ENCODE measurements at places on chromosomes 1 and 21. TPM values are rescaled to one million over a fixed set of nuclear protein-coding genes. Genes with fewer than 3 reads are reported as not detected.

The SH2D2A gene
- 0.86 TPM for total RNA-seq

DNA sequence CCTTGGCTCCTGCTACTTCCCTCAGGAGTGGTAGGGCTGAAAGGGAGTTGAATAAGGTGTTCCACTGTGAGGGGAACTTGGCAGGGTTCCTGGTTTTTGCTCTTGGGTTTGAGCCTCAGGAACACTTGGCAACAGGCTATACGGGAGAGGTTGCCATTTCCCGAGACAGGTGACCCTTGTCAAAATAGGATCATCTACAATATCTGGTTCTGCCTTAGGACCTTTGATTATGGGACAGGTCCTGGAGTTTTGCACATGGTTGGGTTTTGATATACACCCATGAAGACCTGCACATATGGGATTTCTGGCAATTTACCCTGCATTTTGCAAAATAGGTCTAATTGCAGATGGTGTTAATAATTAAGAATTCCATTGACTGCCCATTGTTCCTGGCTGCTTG lies 31.1 kb downstream of the YY1AP1 start:
- no peak overlapping the region for H3K27ac ChIP-seq
- no peak overlapping the region for H3K4me3 ChIP-seq
- DNase-seq: no peak
- H3K4me1 ChIP-seq: no peaks in the 10 kb centered on the region
- H3K27me3 ChIP-seq: no peaks in the 10 kb centered on the region
- H3K36me3 ChIP-seq: peaks cover 12% of the 10 kb centered on the region

GRCh38 chr21:46095083-46095719 lies 2.7 kb upstream of the COL6A2 start:
- DNase-seq: no peak
- no peaks in the 10 kb centered on the region for H3K4me1 ChIP-seq
- H3K27ac ChIP-seq: no peak overlapping the region
- H3K4me3 ChIP-seq: no peak overlapping the region

GRCh38 chr1:217681806-217682205 lies 50.7 kb downstream of the SPATA17 start:
- no peaks in the 10 kb centered on the region for H3K4me1 ChIP-seq
- no peak overlapping the region for H3K27ac ChIP-seq
- no peaks in the 10 kb centered on the region for H3K36me3 ChIP-seq
- H3K4me3 ChIP-seq: no peak overlapping the region
- no peaks in the 10 kb centered on the region for H3K27me3 ChIP-seq

DNA sequence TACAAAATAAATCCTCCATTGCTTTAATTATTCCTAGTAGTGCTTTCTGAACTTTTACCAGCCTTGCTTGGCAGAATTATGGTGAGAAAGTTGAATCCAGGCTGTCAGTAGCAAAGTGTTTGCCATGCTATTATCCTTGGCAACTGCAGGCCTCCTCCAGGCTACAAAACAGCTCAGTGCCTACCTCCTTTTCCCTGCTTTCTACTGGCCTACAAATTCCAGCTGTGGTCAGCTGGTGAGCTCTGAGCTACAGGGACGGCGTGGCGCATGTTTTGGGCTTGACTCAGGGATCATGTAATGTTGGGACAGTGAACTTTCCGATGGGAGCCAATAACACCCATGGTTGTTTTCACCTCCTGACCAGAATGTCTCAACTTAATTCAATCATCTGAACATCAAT lies 456.1 kb upstream of the ADAMTS5 start:
- no peaks in the 10 kb centered on the region for H3K27me3 ChIP-seq
- no peak overlapping the region for H3K4me3 ChIP-seq
- peaks cover 1% of the 10 kb centered on the region for H3K4me1 ChIP-seq
- DNase-seq: no peak

- peaks cover 9% of the 10 kb centered on the region for H3K27me3 ChIP-seq
- H3K27ac ChIP-seq: no peak overlapping the region
- H3K4me3 ChIP-seq: no peak overlapping the region
These were observed 54.7 kb downstream of the STUM start for GRCh38 chr1:226603022-226603857.

DNA sequence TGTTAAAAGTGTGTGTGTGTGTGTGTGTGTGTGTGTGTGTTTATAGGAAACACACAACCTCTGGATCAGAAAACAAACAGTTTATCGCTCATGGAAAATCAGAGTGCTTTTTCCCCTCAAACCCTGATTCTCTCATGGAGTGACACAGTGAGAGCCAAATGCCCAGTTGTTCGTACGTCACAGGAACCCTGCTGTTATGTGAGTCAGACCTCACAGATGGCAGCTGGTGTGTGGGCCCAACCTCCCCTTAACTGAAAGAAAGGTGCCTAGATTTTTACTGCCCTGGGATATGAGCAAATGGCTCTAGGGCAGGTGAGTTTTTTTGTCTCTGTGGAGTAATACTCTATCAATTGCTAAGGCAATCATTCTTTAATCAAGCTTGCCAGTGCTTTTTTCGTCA lies 1788.1 kb downstream of the BRINP3 start:
- no peaks in the 10 kb centered on the region for H3K36me3 ChIP-seq
- H3K4me1 ChIP-seq: peaks cover 24% of the 10 kb centered on the region
- no peak overlapping the region for H3K4me3 ChIP-seq
- H3K27me3 ChIP-seq: peaks cover 1% of the 10 kb centered on the region
- peak overlapping the region; percentile 91 for H3K27ac ChIP-seq

- peaks cover 7% of the 10 kb centered on the region for H3K4me1 ChIP-seq
- no peak overlapping the region for H3K4me3 ChIP-seq
- peaks cover 5% of the 10 kb centered on the region for H3K27me3 ChIP-seq
These were observed 9.8 kb downstream of the THAP3 start for GRCh38 chr1:6634371-6635052.

DNA sequence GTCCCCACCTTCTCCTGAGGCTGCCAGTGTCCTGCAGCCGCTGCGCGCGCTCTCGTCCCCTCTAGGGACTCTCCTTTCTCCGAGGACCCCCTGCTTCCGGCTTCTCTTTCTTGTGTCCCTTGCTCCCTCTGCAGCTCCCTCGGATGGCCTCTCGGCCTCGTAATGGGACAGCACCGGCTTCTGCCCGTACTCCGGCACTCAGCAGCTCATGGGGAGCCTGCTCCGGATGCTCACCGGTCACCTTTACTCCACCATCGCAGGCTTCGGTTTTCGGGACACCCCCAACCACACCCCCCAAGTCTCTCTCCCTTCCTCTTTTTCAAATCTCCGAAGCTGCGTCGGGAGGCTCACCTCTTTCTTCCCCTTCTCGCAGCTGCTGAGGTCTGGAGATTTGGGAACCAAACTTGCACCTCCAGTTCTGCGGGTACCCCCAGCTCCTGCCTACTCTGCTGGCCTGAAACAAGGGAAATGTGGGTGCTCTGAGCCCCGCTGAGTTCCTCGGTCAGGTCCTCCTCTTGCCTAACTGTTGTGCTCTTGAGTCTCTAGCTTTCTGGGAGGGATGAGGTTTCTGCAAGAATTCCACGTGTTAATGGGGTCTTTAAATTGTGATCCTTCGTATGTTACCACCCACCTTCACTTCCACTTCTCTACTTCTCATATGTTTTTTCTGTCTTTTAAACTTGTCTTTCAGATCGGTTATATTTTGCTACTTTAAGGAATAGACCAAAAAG lies 930 bp downstream of the CDC14A start:
- peaks cover 13% of the 10 kb centered on the region for H3K27me3 ChIP-seq
- peak; percentile 68 for DNase-seq
- peak overlapping the region; percentile 89 for H3K27ac ChIP-seq
- peak overlapping the region; percentile 97 for H3K4me3 ChIP-seq
- no peaks in the 10 kb centered on the region for H3K36me3 ChIP-seq

DNA sequence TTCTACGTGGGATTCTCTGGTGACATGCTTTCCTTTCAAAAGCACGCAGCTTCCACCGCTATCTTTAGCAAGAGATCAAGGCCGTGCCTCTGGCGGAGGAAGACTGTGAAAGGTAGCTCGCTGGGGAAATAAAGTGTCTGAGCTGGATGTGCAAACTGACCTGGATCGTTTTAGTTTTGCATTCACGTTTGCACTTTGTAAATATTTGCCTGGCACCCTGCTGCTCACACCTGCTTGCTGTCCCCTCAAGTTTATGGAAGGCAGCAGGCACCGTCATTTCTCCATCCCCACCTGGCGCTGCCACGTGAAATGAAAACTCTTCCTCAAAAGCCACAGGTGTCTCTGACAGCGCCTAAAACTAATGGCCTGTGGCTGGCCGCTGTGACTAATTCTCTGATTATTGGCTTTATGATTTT lies 44.0 kb upstream of the TARDBP start:
- no peak for DNase-seq
- H3K4me1 ChIP-seq: peaks cover 4% of the 10 kb centered on the region
- no peak overlapping the region for H3K4me3 ChIP-seq
- peaks cover 3% of the 10 kb centered on the region for H3K27me3 ChIP-seq
- no peaks in the 10 kb centered on the region for H3K36me3 ChIP-seq

- H3K4me1 ChIP-seq: peaks cover 6% of the 10 kb centered on the region
- DNase-seq: peak; percentile 38
- peaks cover 1% of the 10 kb centered on the region for H3K27me3 ChIP-seq
- peaks cover 16% of the 10 kb centered on the region for H3K36me3 ChIP-seq
- no peak overlapping the region for H3K4me3 ChIP-seq
These were observed 25.5 kb upstream of the MTMR11 start for GRCh38 chr1:149962039-149962647.
